ENCODE measurements at places on chromosomes 1 and 21.

DNA sequence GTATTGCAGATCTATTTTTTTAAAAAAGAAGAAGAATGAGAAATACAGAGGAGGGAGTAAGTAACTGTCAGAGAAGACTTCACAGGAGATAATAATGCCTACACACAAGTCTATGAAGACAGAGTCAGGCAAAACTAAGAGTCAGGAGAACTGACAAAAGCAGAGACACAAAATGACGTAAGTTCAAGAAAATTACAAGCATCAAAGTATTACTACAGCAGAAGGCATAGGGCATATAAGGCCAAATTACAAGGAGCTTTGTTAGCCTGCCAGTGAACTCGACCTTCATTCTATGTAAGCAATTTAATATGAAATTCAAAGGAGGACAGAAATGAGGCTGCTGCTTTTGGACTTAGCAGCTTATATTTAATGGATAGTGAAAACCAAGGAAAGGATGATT is 23.7 kb downstream of the FAF1 start:
- no peak for DNase-seq

DNA sequence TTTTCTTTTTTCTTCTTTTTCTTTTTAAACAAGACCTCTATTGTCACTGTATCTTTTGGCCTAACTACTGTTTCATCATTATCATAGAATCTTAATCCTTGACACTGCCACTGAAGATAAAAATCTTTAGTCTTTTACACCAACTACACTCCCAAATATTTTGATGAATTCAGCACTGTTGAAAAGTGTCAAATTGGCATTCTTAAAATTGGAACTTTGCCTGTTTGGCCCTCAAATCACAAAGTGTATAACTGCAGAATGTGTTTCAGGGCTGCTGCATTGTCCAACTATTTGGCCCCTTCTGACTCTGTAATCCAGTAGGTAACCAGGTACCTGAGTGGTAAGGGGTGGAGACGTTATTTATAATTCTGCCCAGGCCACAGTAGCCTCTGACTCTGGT is 34.3 kb downstream of the ACTN2 start:
- DNase-seq: no peak

DNA sequence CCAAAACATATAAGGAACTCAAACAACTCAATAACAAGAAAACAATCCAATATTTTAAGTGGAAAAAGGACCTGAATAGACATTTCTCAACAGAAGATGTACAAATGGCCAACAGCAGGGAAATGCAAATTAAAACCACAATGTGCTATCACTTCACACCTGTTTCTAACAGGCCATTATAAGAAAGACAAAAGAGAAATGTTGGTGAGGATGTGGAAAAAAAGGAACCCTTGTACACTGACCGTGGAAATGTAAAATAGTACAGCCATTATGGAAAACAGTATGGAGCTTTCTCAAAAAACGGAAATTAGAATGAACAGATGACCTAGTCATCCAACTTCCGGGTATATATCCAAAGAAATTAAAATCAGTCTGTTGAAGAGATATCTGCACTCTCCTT is 37.8 kb upstream of the CD2 start:
- no peak for DNase-seq

DNA sequence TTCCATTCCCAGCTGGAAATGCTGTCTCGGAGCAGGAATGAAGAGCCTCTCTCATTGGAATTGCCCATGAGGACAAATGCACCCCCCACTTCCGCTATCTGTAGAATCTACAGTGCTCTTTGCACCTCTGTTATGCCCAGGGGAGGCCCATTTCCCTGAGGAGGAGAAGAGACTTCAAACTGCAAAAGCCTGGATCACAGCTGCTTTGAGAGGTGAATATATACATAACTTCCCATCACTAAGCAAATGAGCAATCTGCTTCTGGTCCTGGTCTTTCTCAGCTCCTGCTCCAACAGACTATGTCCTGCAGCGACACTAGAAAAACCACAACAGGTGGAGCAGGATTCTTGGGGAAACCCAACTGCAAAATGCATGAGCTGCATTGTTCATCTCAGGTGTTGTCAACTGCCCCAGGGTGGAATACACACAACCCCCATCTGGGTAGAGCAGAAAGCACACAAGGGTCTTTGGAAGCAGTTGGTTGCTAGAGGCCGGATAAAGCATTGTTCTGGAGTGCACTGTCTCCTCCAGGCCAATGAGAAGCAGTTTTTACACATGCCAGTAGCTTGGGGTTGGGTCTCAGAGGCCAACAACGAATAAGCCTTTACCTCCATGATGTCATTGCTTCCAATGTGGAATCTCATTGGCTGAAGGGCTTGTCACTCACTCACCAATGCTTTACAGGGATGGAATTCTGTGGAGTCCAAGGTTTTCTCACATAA is 67.7 kb upstream of the RAB4A start:
- no peak for DNase-seq

- DNase-seq: no peak
Measured at GRCh38 chr1:181676269-181676668, 193.0 kb downstream of the CACNA1E start.

GRCh38 chr1:48916130-48917069 is 139.7 kb upstream of the BEND5 start:
- no peak for DNase-seq

GRCh38 chr1:19645411-19646251 is 1.5 kb downstream of the NBL1 start:
- no peak for DNase-seq

GRCh38 chr1:111179968-111180533 is 20.4 kb downstream of the DENND2D start:
- no peak for DNase-seq

- DNase-seq: no peak
Measured at GRCh38 chr1:227540170-227541098, 22.9 kb upstream of the ZNF678 start.

DNA sequence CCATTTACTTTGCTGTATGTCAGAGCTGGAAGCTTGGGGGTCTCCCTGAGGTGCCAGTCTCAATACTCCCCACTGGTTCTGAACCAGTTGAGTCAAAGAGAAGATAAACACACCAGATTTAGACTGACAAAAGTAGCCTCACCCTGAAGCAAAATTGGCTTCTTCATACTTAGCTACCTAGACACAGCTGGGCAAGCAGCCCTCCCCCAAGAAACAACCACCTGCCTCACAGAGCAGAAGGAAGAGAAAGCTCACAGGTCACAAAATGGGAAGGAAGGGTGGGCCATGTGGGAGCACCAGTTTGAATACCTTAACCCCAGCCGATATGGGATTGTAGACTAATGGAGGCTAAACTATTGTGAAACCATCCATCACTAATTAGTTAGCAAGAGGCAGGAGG is 24.6 kb upstream of the MYSM1 start:
- DNase-seq: no peak

DNA sequence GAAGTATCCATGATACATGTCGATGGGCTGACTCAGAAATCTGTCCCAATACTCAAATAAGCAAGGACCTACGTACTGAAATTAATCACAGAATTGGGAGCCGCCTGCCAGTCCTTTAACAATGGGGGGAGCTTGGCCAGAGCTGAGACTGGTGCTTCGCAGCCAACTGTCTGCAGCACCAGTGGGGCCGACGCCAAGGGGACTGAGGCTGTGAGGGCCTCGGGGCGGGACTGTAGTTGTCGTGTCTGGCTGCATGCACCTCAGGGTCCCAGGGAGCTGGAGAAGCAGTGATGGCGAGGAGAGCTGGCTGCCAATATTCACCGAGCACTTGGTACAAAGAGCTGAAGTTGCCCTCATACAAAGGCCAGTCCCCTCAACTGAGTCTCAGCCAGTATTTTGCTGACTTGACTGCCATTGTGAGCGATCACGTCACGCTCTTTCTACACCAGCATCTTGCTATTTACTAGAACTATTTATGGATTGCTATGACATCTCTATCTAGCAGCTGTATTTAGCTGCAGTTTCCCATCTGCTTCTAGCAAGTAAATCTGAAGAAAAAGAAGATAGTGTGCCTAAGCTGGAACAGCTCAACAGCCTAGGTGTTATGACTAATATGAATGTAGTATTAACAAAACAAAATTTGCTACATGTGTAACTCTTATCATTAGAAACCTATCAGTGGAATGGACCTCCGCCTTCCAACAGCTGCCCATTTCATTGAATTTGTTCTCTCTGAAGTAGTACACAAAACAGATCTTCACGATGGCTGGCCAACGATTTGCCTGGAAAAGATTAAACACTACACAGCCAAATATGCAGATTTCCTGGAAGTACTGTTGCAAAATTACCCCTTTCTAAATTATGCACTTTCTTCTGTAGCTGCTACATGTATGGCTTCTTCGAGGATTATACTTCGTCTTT is 29.1 kb downstream of the EVI5 start:
- DNase-seq: no peak

DNA sequence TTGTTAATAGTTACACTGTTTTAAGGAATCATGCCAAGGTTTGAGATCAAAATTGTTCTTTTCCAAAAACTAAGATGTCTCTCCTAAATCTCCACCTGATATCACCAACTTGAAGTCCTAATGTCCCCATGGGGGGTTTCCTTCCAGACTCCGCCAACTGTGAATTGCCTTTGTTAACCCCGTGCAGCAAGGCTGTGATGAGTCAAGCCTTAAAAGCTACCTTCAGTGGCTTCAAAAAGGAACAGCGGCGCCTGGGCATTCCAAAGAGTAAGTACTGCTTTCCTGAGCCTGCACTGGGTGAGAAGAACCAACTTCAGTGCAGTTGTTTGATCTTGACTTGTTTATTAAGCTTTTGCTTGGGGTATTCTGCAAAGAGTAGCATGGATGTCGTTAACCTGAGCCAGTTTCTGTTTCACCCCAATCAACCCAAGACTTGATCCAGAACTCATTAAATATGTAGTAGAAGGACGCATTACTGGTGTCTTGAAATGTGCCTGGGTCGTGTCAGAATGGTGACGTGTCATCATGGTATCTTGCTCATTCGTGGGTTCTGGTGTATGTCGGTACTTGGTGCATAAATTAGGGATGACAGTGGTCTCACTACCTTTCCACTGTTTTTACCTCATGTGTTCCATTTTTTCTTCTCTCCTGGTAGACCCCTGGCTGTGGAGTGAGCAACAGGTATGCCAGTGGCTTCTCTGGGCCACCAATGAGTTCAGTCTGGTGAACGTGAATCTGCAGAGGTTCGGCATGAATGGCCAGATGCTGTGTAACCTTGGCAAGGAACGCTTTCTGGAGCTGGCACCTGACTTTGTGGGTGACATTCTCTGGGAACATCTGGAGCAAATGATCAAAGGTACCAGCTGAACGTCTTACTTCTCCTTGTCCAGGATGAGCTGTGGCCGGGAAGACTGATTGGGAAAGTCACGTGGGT is 8.7 kb downstream of the ETS2 start:
- DNase-seq: no peak

DNA sequence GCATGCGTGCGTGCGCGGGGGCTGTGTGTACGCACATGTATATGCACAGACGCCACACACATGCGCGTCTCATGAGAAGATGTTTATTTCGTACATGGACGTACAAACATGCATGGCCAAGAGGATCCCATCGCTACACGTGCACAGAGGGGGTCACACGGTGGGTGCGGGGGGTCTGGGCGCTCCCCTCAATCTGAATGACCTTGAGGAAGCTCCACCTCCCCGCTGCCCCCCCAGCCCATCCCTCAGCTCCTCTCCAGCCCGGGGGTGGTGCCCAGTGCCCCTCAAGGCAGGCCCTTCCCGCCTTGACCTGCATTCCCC is 1.5 kb downstream of the TMEM240 start:
- no peak for DNase-seq

DNA sequence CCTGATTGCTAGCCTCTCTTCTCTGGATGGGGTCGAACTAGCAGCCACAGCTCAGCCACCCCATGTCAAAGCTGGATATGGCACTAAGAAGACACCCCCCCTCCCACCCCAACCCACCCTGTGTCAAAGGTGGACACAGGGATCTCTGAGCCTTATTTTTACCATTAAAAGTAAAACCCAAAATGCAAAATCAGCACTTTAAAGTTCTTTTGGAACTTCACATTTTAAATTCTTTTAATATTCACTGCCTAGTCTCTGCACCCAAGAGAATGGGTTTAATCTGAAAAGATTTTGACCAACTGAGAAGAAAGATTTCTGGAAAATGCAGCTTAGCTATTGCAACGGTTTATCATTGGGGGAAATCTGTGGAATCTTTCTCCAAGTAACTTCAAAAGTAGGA is 167.6 kb downstream of the TGFBR3 start:
- no peak for DNase-seq

- no peak for DNase-seq
Measured at GRCh38 chr1:200253774-200254495, 155.9 kb downstream of the ZNF281 start.

DNA sequence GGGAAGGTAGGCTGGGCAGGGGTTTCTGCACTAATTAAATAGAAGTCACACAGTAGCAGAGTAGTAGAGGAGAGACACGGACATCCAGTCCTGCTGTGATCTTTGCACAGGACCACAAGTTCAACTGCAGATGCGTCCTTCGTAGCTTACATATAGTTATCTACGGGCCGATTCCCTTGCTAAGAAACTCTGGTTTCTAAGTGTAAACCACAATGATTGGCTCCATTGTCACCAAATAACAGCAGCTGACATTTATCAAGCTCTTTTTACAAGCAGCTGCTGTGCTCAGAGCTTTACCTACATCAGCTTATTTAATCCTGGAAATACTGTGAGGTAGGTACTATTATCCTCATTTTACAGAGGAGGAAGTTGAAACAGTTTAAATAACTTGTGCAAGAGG is 3.1 kb downstream of the SLC45A3 start:
- no peak for DNase-seq

GRCh38 chr1:32881871-32882850 is 4.1 kb upstream of the HPCA start:
- DNase-seq: no peak

DNA sequence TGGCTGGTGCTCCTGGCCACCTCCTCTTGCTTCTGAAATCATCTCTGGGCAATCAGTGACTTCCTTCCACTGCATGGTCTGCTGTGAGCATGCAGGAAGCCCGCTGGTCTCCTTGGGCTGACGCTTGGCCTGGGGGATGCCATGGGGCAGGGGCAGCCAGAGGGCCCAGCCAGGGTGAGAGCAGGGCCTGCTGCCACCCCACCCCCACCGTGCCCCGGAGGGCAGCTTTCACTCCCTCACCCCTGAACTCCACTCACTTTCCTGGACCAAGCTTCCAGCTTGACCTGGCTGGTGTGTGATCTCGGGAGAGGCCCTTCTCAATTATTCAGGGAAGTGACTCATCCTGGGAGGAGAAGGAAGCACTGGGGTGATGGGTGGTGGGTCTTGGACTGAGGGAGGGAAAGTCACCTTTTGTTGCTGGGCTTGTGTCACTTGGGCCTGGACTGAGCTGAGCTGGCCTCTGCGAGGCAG is 270.2 kb upstream of the CSF3R start:
- DNase-seq: no peak

DNA sequence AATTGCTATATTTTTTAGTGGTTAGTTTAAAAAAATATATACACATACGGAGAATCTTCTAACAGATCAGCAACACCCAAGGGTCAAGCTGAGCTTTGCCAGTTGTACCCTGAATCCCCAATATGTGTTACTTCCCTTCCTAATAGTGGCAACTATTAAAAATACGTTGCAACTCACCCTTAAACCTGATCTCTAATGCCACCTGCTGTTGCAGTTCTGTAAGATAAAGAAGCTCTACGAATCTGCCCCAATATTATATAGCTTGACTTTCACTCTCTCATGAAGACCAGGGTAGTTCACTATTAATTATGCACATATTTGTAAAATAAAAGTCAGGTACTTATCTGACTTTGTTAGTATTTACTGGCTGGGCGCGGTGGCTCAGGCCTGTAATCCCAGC is 58.4 kb downstream of the ASH1L start:
- peak; percentile 31 for DNase-seq
